ENCODE measurements at places on chromosomes 16 and 17.

- peaks cover 3% of the 10 kb centered on the region for H3K27me3 ChIP-seq
- DNase-seq: no peak
These were observed 315.1 kb upstream of the CCL2 start for GRCh38 chr17:33939959-33940358.

GRCh38 chr17:57502811-57503241 lies 242.3 kb downstream of the CCDC182 start:
- no peak overlapping the region for H3K27ac ChIP-seq
- H3K4me3 ChIP-seq: no peak overlapping the region
- H3K4me1 ChIP-seq: peaks cover 9% of the 10 kb centered on the region
- no peaks in the 10 kb centered on the region for H3K36me3 ChIP-seq

GRCh38 chr17:68924793-68925720 lies 30.1 kb downstream of the ABCA8 start:
- no peaks in the 10 kb centered on the region for H3K27me3 ChIP-seq
- H3K36me3 ChIP-seq: no peaks in the 10 kb centered on the region
- no peak overlapping the region for H3K4me3 ChIP-seq
- peaks cover 33% of the 10 kb centered on the region for H3K4me1 ChIP-seq

- no peak for DNase-seq
- H3K4me1 ChIP-seq: peaks cover 22% of the 10 kb centered on the region
- H3K4me3 ChIP-seq: no peak overlapping the region
- H3K27ac ChIP-seq: no peak overlapping the region
- H3K36me3 ChIP-seq: no peaks in the 10 kb centered on the region
These were observed 39.2 kb upstream of the CCR7 start for GRCh38 chr17:40604327-40605080.

DNA sequence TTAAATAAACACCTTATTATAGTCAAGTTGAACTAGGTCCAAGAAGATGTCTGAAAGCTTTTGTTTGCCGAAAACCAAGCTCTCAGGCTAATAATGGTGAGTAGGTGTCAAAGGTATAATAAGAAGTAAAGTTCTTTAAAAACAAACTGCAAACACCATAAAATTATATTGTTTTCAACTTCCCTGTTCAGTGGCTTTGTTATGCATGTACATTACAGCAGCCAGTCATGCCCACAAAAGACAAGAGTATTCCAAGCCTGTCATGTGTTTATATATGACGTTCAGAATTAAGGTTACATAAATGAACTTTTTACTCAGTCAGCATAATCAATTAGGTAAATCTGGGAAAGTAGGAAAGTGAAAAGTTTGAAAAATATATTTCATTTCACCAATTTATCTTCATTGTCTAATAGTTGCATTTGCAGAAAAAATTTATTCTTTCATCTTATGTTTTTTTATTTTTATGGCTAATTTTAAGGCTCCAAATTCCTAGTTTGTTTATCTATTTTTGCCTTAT lies 928.7 kb upstream of the SOX9 start:
- H3K4me1 ChIP-seq: no peaks in the 10 kb centered on the region
- H3K36me3 ChIP-seq: no peaks in the 10 kb centered on the region
- H3K4me3 ChIP-seq: no peak overlapping the region
- no peak for DNase-seq
- no peaks in the 10 kb centered on the region for H3K27me3 ChIP-seq

- H3K27me3 ChIP-seq: no peaks in the 10 kb centered on the region
- peak; percentile 56 for DNase-seq
- H3K36me3 ChIP-seq: peaks cover 7% of the 10 kb centered on the region
These were observed 586 bp downstream of the UBALD2 start for GRCh38 chr17:76265624-76266243.

- H3K27me3 ChIP-seq: peaks cover 5% of the 10 kb centered on the region
- H3K4me3 ChIP-seq: peak overlapping the region; percentile 29
- H3K4me1 ChIP-seq: peaks cover 70% of the 10 kb centered on the region
- no peaks in the 10 kb centered on the region for H3K36me3 ChIP-seq
These were observed 209.3 kb downstream of the MSI2 start for GRCh38 chr17:57465610-57466009.

DNA sequence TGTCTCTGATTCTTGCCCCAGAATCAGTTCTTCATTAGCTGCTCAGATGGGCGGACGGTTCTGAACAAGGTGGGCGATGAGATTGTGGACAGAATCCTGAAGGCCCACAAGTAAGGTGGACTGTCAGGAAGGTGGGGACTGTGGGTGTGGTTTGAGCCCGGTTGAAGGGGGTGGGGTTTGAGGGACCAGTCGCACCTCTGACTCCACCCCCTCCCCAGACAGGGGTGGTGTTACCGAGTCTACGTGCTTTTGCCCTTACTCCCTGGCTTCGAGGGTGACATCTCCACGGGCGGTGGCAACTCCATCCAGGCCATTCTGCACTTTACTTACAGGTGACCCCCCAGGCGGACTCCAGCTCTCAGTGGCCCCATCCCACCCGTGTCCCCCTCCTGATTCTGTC lies 11.3 kb downstream of the PLD2 start:
- no peak overlapping the region for H3K4me3 ChIP-seq
- no peaks in the 10 kb centered on the region for H3K27me3 ChIP-seq
- H3K36me3 ChIP-seq: peaks cover 24% of the 10 kb centered on the region
- H3K27ac ChIP-seq: no peak overlapping the region
- peak; percentile 47 for DNase-seq
- H3K4me1 ChIP-seq: no peaks in the 10 kb centered on the region

DNA sequence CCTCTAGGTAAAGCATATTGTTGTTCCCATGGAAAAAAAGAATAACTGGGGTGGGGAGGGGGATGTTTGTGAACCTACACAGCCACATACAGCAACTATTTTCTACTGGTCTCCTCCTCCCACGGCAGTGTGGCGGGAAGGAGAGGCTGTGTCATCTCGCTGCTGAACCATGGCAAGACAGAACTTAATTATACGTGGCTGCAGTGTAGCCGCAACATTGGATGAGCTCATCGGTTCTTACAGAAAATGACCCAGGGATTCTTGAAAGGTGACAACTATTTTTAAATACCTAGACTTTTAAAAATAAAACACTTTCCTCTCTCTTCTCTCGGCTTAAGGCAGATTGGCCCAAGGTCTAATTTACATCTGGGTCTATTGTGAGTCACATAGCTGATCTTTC lies 19.8 kb upstream of the TEKT3 start:
- no peak overlapping the region for H3K4me3 ChIP-seq
- H3K27ac ChIP-seq: no peak overlapping the region
- no peaks in the 10 kb centered on the region for H3K36me3 ChIP-seq
- H3K4me1 ChIP-seq: no peaks in the 10 kb centered on the region

DNA sequence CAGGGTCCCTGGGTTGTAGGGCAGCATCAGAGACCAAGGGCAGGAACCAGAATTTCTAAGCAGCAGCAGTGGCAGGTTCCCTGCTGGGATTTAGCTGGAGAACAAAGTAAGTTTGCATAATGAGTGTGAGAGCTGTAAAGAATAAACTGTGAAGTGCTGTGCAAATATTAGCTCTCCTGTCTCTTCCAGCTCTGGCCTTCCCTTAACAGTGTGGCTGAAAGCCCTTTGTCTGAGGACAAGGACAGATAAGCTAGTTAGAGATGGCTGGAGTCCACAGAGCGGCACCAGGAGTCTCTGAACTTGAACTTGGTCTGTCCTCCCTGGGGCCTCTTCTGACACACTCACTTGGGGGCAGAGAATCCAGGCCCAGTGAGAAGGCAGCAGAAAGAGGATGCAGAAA lies 98.2 kb upstream of the WSCD1 start:
- no peak overlapping the region for H3K27ac ChIP-seq
- no peaks in the 10 kb centered on the region for H3K27me3 ChIP-seq
- H3K36me3 ChIP-seq: peaks cover 31% of the 10 kb centered on the region

DNA sequence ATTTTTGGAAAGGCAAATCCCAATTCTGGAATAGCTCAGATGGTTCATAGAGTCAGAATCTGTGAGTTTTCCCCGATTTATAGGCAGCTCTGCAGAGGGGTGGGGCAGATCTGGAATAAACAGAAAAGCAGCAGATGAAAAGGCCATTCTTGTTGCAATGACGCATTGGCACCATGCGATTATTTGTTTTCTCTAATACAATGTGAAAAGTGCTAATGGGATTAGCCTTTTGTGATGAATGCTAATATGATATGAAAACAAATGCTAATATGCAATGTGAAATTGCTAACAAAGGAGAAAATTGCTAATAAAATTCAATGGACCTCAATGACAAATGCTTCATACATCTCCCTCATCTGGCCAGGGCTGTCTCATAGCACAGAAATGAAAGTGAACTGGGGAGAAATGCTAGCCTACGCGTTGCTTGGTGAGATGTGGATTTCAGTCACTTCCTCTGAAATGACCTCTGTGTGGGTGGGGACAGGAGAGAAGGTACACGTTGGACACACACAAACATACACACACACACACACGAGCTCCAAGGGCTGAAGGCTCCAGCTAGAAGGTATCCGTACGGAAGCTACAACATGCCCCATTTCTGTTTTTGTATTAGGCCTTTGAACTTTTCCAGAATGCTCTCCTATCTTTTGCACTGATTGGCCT lies 394.5 kb downstream of the XYLT1 start:
- H3K36me3 ChIP-seq: peaks cover 7% of the 10 kb centered on the region
- no peak overlapping the region for H3K4me3 ChIP-seq
- H3K27ac ChIP-seq: no peak overlapping the region
- peaks cover 6% of the 10 kb centered on the region for H3K27me3 ChIP-seq
- peaks cover 36% of the 10 kb centered on the region for H3K4me1 ChIP-seq
- DNase-seq: no peak

DNA sequence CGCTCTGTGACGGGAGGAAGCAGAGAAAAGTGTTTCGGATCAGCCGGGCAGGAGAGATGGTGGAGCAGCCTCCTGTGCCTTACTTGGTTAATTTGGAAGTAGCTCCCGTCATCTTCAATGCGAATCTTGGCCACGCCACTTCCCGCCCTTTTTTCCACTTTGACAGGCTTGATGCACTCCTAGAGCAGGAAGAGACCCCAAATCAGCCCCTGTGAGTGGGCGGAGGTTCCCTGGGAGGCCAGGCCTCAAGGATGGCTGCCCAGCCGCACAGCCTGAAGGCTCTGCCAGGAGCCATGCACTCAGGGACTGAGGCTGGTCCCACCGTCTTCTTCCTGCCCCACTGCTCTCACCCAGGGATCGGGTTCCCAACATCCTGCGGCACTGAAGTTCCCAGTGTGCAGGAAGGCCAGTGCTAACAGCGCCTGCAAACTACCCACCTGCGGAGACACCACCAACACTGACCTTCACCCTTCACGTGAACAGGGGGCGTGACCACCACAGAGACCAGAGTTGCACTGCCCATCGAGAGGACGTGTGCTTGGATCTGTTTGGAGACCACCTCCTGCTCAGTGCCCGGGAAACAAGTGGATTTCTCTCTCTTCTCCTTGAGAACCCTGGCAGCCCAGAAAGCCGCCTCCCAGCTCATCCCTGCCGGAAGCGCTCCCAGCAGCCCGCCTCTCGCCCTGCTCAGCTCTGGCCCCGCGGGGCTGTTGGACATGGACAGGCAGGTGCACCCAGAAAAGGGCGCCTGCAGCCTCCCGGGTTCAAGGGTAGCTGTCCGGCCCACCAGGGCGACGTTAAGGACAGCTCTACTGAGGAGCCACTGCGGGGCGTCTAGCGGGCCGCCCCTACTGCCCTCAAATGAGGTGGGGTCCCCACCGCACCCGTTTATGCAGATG lies 988 bp downstream of the CIAO3 start:
- no peak for DNase-seq
- peak overlapping the region; percentile 74 for H3K4me3 ChIP-seq
- peaks cover 14% of the 10 kb centered on the region for H3K4me1 ChIP-seq
- H3K27me3 ChIP-seq: no peaks in the 10 kb centered on the region
- H3K27ac ChIP-seq: peak overlapping the region; percentile 7

DNA sequence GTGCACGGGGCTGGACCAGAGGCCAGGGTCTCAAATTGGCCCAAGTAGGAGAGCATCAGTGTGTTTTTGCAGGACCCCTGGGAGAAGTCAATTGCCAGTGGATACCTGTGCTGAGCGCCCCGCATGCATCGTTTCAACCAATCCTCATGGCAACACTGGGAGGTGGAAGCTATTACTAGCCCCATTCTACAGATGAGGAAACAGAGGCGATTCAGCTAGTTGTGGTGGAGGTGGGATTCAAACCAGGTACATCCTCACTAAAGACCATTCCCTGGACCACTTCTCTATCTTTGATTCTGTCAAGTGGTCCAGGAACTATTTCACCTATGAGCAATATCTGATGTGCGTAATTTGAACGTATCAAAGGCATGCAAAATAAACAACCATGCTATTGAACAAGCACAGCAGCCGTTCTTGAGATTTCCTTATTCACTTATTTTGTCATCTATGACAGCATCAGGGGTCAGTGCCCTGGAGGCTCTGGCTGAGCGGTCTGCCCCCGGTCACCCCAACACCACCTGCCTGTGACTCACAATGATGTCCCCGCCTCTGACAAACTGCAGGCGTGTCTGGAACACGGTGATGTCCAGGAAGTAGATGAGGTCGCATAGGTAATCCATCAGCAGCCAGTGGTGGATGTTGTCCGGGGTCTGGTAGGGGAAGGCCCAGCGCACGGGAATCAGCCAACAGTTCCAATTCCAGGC lies 54.0 kb downstream of the CNGB1 start:
- no peaks in the 10 kb centered on the region for H3K36me3 ChIP-seq
- H3K4me3 ChIP-seq: no peak overlapping the region
- DNase-seq: no peak
- no peak overlapping the region for H3K27ac ChIP-seq

DNA sequence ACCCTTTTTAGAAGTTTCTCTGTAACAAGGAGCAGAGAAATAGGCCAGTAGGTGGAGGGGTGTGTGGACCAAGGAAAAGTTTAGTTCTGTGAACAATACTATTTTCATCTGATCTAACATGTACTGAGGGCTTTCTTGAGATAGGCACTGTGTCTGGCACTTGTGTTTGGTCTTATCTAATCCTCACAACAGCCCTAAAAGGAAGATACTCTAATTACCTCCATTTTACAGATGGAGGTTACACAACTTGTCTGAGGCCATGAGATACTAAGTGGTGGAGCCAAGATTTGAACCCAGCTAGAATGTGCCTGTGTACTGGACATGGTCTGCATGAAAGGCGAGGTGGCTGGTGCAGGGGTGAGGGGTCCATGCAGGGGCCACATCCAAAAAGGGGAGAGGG lies 4.5 kb downstream of the TNFSF12 start:
- no peaks in the 10 kb centered on the region for H3K36me3 ChIP-seq
- no peak overlapping the region for H3K27ac ChIP-seq
- H3K4me1 ChIP-seq: peaks cover 29% of the 10 kb centered on the region
- peaks cover 2% of the 10 kb centered on the region for H3K27me3 ChIP-seq
- no peak for DNase-seq
- no peak overlapping the region for H3K4me3 ChIP-seq

GRCh38 chr16:77555791-77556190 lies 121.0 kb upstream of the ADAMTS18 start:
- H3K4me3 ChIP-seq: no peak overlapping the region
- H3K4me1 ChIP-seq: no peaks in the 10 kb centered on the region
- H3K27me3 ChIP-seq: no peaks in the 10 kb centered on the region
- DNase-seq: no peak
- no peak overlapping the region for H3K27ac ChIP-seq
- no peaks in the 10 kb centered on the region for H3K36me3 ChIP-seq

- H3K27me3 ChIP-seq: no peaks in the 10 kb centered on the region
- H3K36me3 ChIP-seq: no peaks in the 10 kb centered on the region
- H3K27ac ChIP-seq: no peak overlapping the region
- peaks cover 4% of the 10 kb centered on the region for H3K4me1 ChIP-seq
These were observed 69.4 kb downstream of the ZDHHC7 start for GRCh38 chr16:84941921-84942320.
